ENCODE measurements at places on chromosomes 2 and 18.

DNA sequence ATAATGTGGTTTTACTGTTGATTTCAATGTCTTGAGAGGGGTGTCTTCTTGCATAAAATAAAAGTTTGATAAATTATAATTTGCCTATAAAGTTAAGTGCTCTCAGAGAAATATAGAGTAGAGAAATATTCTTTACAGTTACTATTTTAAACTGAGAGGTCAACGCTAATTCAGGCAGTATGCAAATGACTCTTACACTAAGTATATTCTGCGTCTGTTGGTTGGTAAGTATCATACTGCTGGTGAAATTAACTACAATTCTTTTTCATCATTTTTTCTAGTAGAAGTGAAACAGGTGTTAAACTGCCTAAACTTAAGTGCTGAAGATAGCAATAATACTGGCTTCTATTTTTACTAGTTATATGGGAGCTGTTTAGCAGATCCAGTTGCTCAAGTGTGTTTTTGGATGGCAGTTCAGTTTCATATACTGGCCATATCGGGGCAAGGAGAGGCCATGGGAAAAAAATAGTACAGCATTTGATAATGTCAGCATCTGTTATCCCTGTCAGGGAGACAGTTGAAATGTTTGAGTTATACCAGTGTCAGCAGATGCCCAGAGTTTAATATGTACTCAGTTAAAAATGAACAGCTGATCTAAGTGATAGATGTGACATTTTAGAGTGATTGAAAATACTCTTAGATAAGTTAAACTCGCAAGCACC, 86.2 kb downstream of the MIB1 start:
- no peak for DNase-seq

- no peak for DNase-seq
These were observed 365.7 kb upstream of the TNP1 start for GRCh38 chr2:217225596-217225995.

DNA sequence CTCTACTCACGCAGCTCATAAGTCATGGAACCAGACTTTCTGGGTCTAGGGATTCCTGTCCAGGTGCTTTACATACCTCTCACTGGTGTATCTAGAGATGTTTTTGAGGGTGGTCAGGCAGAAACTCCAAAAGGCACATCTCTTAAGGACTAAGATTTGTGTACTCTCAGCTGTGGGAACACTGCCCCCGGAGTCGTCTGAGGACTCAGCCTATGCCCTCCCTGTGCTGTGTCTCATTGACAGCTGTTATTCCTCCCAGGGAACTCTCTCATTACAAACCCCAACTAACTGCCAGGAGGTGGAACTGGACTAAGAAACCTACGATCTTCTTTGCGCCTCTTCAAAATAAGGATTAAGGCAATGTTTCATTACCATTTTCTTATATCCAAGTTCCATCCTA, 293.9 kb upstream of the DLGAP1 start:
- no peak for DNase-seq

- DNase-seq: no peak
These were observed 139.4 kb downstream of the WDSUB1 start for GRCh38 chr2:159146996-159147666.

GRCh38 chr2:61469424-61470121, 1.3 kb downstream of the USP34 start:
- DNase-seq: no peak

DNA sequence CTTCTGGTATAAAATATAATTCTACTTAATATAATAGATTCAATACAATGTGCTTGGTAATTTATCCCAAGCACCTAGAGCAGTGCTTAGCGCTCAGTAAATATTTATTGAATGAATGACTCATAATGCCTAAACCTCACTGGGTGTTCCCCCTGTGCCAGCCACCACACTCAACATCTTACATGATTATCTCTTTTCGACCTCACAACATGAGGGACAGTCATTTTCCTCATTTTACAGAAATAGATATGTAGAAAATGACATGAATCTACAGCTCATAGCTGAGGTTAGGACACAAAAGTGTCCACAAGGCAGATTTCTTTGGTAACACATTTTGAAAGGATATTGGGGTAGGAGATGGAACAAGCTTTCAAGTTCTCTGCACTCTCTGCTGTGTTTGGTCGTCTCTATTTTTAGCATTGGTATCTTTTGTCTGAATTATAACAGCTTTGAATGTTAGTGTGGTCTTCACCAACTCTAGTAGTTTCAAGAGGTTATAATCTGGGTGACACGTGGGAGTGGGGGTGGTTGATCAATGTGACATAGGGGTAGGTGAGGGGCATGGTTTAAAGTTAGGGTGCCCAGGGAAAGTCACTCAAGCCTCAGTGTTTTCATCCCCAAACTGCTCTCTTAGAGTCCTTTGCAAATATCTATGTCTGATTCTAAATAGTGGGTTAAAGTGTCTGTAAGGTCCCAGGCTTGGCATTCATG, 9.8 kb downstream of the MYOM1 start:
- no peak for DNase-seq

DNA sequence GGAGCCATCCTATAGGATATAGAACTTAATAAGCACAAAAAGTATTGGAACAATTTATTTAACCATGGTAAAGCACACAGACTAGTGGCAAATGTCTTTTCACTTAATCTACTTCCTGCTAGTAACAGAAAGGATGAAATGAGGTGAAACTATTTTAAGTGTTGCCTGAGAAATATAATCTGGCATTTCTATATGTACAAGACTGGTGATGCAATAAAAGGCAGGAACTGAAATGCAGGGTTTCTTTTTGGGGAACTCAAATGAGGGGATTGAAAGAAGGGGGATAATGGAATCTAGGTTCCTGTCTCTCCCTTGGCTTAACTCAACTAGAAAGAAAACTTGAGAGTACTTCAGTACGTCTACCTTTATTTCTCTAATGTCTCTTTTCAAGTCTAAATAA, 122.3 kb downstream of the MEMO1 start:
- no peak for DNase-seq

DNA sequence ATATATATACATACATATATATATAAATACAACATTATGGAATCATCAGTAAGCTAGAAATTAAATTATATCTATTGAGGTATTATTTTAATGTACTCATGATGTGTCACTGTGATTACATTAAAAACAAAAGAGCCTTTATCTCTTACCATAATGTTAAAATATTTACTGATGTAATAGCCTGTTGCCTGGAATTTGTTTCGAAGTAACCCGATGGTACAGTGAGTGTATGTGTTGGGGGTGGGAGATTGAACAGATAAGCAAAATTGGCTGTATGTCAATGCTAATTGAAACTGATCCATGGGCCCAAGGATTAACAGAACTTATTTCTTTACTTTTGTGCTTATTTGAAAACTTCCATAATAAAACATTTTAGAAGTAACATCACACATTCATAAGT, 1473.2 kb downstream of the LRP1B start:
- no peak for DNase-seq

GRCh38 chr2:86518481-86518880, 44.8 kb downstream of the CHMP3 start:
- DNase-seq: no peak

- DNase-seq: no peak
These were observed 23.4 kb upstream of the GLI2 start for GRCh38 chr2:120712180-120712681.

- DNase-seq: peak; percentile 64
These were observed 66.7 kb upstream of the HAAO start for GRCh38 chr2:42859006-42859552.

DNA sequence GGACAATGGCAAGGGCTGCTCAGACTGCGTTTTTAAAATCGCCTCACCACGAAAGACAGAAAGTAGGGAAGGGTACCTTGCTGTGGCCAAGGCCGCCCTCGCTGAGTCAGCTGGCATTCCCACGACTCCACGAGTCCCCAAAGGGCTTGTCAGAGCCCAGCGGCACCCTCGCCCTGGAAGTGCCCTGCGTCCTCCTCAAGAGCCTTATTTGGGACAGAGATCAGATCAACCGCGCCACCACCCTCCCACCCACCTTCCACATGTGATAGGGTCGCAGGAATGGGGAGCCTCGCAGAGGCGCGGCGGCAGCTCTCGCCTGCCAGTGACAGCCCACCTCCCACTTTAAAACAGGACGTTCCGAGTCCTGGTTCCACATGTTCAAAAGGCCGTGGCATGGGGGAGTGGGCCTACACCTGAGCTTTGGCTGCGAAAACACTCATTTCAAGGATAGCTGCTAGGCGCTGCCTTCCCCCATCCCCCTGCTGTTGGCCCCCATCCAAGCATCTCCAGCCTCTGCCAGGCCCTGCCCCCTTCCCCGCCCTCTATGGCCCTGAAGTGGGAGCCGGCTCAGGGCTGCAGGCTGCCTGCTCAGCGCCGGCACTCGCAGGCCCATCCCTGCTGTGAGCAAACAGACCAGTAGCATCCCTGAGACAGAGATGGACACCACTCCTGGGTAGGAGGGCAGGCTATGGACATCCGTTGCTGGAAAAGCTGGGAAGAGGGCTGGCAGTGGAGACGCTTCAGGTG, 38.1 kb upstream of the ARHGEF4 start:
- DNase-seq: no peak

DNA sequence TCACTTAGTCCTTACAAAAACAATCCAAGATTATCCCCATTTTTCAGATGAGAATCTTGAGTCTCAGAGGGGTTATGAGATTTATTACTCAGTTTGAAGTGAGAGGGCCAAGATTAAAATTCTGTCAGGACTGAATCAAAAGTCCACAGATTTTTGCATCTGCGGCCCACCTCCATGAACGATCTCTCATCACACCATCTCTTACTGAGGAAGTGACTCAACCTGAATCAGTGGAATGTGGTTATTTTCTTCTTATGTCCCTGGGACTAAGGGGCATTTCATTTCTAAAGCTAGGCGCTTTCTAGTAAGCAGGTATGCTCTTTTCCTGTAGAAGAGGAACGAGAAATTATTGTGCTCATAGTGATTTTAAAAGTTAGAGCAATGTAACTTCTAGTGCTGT, 360.3 kb upstream of the SPHKAP start:
- no peak for DNase-seq

DNA sequence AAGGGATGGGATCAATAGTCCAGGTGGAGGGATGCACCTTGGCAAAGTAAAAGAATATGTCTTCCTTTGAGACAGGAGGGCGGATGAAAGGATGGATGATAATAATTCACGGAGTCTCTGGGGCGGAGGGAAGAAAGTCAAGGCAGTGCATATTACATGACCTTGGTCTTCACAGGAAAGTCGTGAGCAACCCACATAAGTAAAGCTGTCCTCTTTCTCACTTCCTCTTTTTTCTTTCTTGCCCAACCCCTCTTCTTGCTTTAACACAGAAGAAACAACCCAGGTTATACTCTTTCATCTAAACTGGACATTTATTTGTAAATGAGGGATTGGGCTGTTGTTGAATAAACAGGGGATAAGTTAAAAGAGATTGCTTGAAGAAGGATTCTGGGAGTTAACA, 168.7 kb upstream of the SKOR2 start:
- DNase-seq: no peak

GRCh38 chr2:46082531-46083485, 214.4 kb upstream of the EPAS1 start:
- no peak for DNase-seq

DNA sequence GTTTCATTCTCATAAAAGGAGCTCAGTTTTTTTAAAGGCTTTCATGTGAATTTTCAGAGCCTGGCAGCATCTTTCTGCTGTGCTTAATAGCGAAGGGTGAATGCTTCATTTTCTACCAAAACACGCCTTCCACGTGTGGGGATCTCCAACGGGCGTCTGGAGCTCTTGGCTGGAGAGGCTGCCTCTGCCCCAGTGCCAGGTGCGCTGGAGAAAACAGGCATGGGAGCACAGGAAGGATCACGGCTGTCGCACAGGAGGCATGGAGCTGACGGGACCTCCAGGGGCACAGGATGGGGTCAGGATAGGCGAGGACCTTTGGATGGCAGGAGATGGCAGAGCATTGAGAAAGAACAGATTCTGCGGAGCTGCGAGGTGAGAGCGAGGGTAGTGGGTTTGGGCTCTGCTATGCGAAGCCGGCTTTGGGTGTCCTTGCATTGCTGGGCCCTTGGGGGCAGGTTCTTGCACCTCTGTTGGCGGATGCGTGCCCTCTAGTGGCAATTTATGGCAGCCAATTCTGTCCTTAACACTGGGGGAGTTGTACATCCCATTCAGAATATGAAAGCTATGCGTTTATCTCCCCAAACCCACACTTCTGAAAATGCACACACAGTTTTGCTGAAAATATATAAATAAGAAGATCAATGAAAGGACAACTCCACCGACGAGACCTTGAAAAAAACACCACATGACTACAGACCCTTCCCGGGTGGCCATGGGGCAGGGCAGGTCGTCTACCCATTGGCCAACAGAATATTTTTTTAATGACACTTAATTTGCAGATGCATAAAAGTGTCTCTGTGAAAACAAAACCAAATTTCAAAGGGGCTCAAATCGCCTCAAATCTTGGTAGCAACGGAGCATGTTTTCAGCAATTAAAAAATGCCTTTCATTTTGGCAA, 90.4 kb upstream of the SLC35G4 start:
- no peak for DNase-seq

DNA sequence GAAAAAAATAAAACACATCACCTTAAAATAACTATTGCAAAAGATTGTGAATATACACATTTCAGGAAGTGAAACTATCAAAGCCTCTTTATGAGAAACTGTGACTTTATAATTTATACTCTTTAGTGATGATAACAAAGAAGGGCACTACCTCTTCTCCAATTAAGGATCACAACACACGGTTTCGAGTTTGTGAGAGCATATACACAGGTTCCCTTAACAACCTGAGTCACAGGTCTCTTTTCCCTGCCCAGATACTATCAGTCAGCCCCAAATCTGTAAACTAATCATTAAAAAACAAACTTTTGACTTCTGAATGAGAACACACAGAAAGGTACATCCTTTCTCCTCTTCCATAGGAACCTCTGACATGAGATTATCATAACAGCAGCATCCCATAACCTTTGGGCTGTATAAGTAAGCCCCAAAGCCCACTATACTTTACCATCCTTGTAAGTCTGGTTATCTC, 44.9 kb downstream of the PTPN2 start:
- DNase-seq: no peak

GRCh38 chr18:78521136-78521535, 458.5 kb upstream of the SALL3 start:
- DNase-seq: no peak

DNA sequence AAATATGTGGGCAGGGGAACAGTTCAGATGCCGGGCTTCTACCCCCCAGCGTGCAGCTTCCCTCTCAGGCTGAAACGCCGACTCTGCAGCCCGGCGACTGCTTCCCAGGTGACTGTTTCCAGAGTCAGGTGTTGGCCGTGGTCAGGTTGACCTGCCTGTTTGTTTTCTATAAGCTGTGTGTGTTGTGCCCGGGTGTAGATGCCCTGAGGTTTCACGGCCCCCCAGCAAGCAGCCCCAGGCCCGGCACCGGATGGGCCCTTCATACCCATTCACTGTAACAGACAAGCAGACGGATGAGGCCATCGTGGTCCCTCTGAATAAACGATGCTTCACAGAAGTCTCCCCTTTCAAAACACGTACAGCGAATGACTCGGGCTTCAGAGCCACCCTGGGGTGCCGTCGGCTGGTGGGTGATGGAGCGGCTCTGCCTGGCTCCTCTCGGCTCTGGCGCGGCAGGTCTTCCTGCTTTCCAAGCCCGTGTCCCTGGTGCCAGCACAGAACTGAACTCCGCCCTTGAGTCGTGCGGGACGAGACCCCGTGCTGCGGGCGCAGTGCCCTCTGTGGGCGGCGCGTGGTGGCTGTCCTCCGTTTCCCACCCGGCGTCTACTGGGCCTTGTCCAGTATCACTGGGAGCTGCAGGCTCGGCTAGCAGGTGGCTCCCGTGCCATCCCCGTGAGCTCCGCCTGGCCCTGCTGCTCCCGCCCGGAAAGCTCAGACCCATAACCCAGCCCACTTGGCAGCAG, 15.0 kb upstream of the KCNG2 start:
- no peak for DNase-seq

- no peak for DNase-seq
These were observed 108.0 kb downstream of the RNF152 start for GRCh38 chr18:61784834-61785233.
